ENCODE measurements at places on chromosomes 7 and 10. TPM values are rescaled to one million over a fixed set of nuclear protein-coding genes. Genes with fewer than 3 reads are reported as not detected.

Gene CYP3A4
- not detected for total RNA-seq

Gene TEX47
- total RNA-seq = not detected

GRCh38 chr7:85018498-85018897 is 168.4 kb downstream of the SEMA3D start:
- DNase-seq = no peak

- no peak for DNase-seq
Measured at GRCh38 chr7:24705461-24705954, 51.8 kb downstream of the GSDME start.

- no peak for DNase-seq
Measured at GRCh38 chr7:94174956-94175355, 170.8 kb upstream of the BET1 start.

DNA sequence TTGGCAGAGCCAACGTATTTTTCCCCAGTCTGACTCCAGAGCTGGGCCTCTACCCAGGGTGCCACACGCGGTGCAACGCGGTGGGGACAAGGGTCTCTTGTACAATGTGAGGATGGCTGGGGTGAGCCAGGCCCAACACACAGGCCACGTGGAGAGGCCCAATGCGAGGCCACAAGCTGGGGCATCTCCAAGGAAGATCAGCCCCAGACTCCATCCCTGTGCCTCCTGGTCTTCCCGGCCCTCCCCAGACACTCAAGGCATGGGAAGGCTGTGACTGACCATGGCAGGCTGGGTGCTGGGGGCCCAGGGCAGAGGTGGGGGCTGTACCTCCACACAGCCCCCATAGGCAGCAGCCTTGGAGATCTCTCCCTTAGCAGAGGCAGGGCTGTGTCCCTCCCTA is 135.3 kb upstream of the FAM20C start:
- peak; percentile 27 for DNase-seq

GRCh38 chr7:132455378-132455777 is 120.9 kb downstream of the PLXNA4 start:
- no peak for DNase-seq

DNA sequence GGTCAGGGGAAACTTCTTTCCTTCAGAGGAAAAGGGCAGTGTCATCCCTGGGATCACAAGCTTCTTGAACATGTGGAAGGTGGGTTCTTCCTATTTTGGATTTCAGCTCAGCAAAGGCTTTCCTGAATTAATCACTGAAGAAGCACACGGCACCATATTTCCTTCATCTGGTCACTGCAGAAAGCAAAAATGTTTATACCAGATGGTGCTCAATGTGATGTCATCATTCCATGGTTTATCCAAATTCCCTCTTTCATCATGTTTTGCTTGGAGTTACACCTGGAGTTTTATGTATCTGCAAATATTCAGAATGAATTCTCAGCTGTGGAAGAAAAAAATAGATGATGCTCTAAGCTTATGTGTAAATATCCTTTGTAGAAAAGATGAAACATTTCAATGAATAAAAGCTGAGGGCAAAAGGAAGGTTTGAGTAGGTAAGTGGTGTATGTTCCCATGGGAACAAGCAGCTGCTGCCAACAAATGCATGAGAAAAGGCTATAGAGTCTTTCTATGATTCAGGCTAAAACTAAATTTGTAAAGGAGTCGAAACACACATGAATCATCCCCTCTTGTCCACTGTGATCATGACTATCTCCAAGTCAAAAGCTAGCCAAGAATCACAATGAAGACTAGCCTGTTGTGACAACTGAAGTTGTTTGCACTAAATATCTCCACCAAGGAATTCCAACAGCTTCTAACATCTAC is 26.9 kb upstream of the BPGM start:
- DNase-seq = no peak

- no peak for DNase-seq
Measured at GRCh38 chr7:113128031-113128430, 9.7 kb upstream of the SMIM30 start.

- DNase-seq = no peak
Measured at GRCh38 chr10:69009360-69009759, 20.8 kb downstream of the KIFBP start.

DNA sequence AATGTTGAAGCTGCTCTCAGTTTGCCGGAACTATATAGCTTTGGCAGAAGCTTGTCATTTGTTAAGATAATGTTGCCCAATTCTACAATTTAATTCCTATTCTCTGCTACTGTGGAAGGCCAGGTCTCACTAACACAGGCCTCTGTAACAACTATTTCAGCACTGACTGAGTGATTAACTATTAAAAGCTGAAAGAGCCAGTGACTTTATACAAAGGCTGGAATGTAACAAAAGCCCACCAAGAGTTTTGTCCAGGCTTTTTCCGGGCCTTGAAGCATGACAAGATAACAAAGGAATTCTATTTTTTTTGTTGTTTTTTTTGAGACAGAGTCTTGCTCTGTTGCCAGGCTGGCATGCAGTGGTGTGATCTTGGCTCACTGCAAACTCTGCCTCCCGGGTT is 795.6 kb downstream of the PHTF2 start:
- DNase-seq = no peak

GRCh38 chr10:69914398-69915214 is 112.9 kb downstream of the COL13A1 start:
- DNase-seq = peak; percentile 77

GRCh38 chr10:3800586-3800985 is 15.6 kb upstream of the KLF6 start:
- no peak for DNase-seq

- no peak for DNase-seq
Measured at GRCh38 chr10:52517012-52517411, 202.9 kb downstream of the DKK1 start.

DNA sequence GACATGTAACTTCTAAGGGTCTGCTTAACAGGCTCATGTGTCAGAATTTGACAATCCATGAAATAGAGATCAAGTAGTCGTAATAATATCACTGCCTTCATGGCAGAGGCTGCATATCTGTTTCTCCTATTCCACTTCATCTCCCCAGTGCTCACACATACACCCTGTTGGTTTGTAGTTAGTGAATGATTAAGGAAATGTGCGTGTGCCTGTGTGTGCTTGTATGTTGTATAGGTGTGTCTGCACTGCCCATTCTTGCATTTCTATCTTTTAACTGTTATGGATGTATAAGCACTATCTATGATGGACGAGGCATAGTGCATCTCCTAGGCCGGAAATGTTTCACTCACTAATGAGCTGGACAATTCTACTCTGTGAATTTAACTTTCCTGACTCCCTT is 985.2 kb downstream of the LRMDA start:
- DNase-seq = no peak

DNA sequence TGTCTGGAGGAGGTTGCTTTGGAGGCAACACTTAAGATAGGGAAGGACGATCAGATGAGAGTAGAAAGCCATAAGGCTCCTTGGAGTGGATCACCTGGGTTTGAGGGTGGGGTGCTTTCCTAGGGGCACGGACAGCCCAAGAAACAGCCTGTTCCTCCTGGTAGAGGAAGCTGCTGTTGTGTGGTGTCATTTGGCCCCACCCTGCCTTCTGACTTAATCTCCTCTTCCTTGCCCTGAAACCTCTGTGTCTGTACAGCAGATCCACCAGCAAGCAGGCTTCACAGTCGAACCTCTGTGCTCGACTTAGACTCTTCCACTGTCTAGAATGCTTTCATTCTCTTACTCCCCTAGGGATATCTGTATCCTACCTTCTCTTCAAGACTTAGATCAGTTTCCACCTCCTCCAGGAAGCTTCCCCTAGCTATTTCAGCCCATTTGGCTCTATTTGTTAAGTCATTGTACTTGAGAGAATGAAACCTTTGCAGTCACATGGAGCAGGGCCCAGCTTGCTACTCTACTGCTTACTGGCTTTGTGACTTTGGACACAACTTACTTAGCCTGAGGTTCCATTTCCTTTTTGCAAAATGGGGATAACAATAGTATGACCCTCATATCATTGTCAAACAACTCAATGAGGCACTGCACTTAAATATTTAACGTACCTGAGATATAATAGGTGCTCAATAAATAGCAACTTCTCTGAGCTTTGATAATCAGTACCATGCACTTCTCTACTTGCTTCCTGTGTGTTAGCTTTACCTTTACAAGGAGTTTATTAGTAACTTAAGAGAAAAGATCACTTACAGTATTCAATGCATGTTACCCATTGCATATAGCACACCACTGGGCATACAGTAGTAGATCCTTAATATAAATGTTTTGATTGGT is 5.0 kb downstream of the MXI1 start:
- DNase-seq = peak; percentile 66

GRCh38 chr10:44627591-44628354 is 242.9 kb upstream of the CXCL12 start:
- DNase-seq = no peak

GRCh38 chr7:137393570-137393969 is 50.0 kb upstream of the PTN start:
- no peak for DNase-seq

DNA sequence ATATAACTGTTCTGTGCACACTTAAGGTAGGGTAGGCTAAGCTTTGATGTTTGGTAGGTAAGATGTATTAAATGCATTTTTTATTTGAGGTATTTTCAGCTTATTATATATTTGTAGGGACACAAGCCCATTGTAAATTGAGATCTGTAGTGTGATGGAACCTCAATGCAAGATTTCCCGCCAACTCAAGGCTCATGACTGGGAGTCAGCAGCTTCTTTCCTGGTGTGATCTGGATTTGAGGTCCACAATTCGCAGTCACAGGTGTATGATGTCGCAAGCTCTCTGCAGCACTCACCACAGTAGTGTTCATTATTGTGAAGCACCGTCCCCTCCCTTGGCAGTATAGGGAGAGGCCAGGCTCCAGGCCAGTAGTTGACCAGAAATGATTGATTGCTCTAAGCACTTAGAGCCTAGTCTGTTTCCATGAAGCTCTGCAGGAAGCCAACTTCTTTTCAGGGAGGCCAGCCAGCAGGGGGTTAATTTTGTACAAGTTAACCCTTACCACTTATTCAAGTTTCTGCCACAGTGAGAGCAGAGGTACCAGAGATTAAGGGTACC is 54.9 kb downstream of the SEM1 start:
- DNase-seq = no peak

DNA sequence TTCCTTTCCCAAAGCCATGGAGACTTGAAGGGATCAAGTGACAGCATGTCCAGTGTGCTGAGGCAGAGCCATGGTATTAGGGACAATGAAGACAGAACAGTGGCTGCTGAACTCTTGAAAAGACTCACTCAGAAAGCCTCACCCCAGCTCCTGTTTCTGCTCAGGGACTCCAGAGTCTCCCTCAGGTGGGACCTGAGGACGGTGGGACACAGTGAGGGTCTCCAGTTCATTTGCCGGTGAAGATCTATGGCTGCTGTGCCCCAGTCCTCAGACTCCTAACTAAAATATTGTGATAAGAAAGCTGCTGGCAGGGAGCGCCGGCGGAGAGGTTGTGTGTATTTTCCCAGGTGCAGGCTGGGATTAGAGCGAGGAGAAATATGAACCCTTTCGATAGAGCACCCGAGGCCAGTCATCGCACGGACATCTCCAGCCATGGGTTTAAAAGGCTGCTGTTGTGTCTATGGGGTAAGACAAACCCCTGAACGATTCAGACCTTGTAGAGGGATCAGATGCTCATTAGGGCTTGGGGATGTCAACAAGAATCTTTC is 57.2 kb downstream of the C7orf25 start:
- DNase-seq = no peak

DNA sequence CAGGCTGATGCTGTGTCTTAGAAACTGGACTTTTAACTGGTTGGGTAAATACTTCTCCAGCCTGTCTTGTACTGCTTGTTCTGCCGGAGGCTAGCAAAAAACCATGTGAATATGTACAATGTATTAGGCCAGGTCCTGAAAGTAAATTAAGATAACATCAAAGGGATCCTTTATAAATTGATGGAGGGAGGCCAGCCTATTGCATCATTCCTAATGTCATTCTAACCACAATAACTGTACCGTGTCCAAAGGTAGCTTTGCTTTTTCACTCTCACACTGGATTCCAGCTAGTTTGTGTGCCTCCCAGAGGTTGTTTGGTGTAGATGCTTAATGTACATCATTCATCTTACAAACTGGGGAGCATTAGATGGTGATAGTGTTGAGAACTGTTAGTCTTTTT is 91.2 kb upstream of the SEM1 start:
- DNase-seq = no peak
